NCI-H510A treated with DMSO at 0.1 percent for 48 hours (cell line): ENCODE measurements at places on chromosomes 5 and 9.

DNA sequence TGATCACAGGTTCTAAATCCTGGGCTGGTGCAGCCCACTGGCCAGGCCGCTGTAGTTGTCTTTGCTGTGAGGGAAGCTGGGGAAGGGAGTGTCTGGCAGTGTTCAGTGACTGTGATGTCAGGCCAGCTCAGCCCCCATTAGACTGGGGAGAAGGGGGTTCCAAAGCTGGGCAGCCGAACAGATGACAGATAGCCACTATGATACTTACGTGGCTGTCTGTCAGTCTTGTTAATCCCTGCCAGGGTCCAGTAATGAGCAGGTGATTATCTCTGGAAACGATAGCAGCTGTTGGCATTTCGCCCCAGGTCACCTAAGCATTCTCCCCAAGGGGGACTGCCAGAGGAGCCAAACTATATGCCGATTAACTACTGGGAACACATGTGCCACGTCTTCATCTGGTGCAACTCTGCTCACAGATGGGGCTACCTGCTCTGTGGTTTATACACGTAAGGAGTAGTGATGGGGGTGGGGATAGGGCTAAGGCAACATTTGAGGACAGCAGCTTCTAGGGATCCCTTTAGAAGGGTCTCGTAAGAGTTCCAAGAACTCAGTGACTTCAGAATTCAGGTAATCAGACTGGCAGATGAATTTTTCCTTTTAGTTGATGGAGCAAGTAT is 396.3 kb downstream of the KDM4C start:
- no peak for DNase-seq

- no peak for DNase-seq
Observed at GRCh38 chr5:156647034-156647451, 203.1 kb upstream of the PPP1R2B start.

- peak; percentile 1 for DNase-seq
Observed at GRCh38 chr5:82793808-82794419, 283.3 kb downstream of the TMEM167A start.

DNA sequence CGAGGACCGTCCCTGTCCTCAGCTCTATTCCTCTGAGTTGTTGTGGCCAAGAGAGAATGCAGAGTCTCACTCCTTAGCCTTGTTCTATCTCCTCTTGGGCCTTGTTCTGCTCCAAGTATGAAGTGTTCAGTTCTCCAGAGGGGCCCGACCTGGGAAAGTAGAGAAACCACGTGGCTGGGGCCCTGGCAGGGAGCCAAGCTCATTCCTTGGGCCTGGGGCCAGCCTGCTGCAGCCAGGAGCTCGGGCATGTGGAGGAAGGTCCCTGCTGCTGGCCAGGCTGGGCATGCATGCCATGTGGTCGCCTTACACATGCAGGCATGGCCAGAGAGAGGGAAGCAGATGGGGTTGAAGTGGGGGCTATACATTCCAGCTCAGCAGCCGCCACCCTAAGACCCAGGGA is 60.7 kb downstream of the COL27A1 start:
- DNase-seq = no peak

- no peak for DNase-seq
Observed at GRCh38 chr5:123186771-123187170, 97.7 kb downstream of the PRDM6 start.

GRCh38 chr5:91074615-91075014 is 308.5 kb downstream of the ARRDC3 start:
- no peak for DNase-seq
